Trophoblast cell (in vitro differentiated cells and primary cell): ENCODE measurements at places on chromosomes 5 and 9.

- H3K27me3 ChIP-seq: no peaks in the 10 kb centered on the region
- H3K36me3 ChIP-seq: no peaks in the 10 kb centered on the region
- H3K4me1 ChIP-seq: no peaks in the 10 kb centered on the region
- H3K27ac ChIP-seq: no peak overlapping the region
These were observed 30.6 kb downstream of the ITGA1 start for GRCh38 chr5:52818360-52818759.

DNA sequence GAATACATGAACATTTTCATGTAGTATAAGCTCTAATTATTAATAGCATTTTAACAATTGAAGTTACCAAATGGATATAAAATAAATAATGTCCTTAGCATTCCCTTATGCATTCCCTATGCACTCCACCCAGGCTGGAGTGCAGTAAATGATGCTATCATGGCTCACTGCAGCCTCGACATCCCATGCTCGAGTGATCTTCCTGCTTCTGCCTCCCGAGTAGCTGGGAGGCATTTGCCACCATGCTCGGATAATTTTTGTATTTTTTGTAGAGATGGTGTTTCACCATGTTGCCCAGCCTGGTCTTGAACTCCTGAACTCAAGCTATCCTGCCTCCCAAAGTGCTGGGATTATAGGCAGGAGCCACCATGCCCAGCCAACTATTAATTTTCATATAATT is 184.0 kb downstream of the PBX3 start:
- no peaks in the 10 kb centered on the region for H3K36me3 ChIP-seq
- no peaks in the 10 kb centered on the region for H3K27me3 ChIP-seq
- H3K4me3 ChIP-seq: no peak overlapping the region
- DNase-seq: no peak
- no peak overlapping the region for H3K27ac ChIP-seq

GRCh38 chr9:98607152-98607551 is 101.6 kb downstream of the GABBR2 start:
- no peaks in the 10 kb centered on the region for H3K27me3 ChIP-seq
- no peak overlapping the region for H3K4me3 ChIP-seq
- H3K36me3 ChIP-seq: no peaks in the 10 kb centered on the region
- H3K27ac ChIP-seq: no peak overlapping the region

GRCh38 chr5:80641353-80641752 is 13.1 kb upstream of the MSH3 start:
- H3K4me3 ChIP-seq: no peak overlapping the region
- no peak overlapping the region for H3K27ac ChIP-seq
- no peaks in the 10 kb centered on the region for H3K4me1 ChIP-seq
- peaks cover 19% of the 10 kb centered on the region for H3K36me3 ChIP-seq
- H3K27me3 ChIP-seq: no peaks in the 10 kb centered on the region
- no peak for DNase-seq

GRCh38 chr5:154811653-154812465 is 38.5 kb downstream of the FAXDC2 start:
- H3K27ac ChIP-seq: no peak overlapping the region
- no peak overlapping the region for H3K4me3 ChIP-seq
- H3K4me1 ChIP-seq: no peaks in the 10 kb centered on the region
- peak; percentile 22 for DNase-seq

GRCh38 chr5:61905613-61906012 is 400.4 kb upstream of the KIF2A start:
- no peaks in the 10 kb centered on the region for H3K36me3 ChIP-seq
- no peak for DNase-seq
- no peak overlapping the region for H3K4me3 ChIP-seq
- H3K27ac ChIP-seq: no peak overlapping the region
- H3K27me3 ChIP-seq: no peaks in the 10 kb centered on the region

DNA sequence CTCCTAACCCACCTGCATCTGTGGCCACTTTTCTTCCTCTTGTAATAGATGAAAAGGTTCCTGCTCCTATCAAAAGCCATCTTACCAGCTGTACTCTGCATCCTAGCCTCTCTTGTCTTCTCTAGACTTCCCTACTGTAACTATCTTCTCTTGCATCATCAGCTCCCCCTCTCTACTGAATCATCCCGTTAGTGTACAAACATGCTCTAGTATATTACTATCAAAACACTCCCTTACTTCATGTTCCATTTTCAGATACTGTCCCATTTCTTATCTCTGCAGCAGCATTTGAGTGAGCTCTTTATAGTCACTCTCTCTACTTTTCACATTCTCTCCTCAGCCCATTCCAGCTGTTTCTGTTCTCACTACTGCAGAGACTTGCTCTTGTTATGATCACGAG is 2.8 kb downstream of the SRA1 start:
- H3K4me1 ChIP-seq: peaks cover 4% of the 10 kb centered on the region
- no peak for DNase-seq
- no peak overlapping the region for H3K4me3 ChIP-seq

DNA sequence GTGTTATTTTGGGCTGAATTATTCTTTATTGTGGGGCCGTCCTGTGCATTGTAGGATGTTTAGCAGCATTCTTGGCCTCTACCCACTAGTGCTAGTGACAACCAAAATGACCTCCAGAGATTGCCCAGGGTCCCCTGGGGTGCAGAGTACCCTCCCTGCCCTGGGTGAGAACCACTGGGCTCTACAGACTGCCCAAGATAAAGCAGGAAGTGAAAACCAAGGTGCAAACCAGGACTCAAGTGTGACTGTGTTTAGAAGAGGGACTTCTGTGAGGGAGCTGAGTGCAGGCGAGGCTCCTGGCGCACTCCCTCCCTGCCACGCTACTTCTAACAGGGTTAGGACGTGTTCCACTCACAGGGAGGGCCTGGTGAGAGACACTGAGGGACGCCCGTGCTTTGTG is 41.6 kb downstream of the USP20 start:
- DNase-seq: no peak
- H3K27me3 ChIP-seq: no peaks in the 10 kb centered on the region
- peaks cover 35% of the 10 kb centered on the region for H3K36me3 ChIP-seq
- no peaks in the 10 kb centered on the region for H3K4me1 ChIP-seq
- H3K4me3 ChIP-seq: no peak overlapping the region

GRCh38 chr5:94832685-94833084 is 214.2 kb downstream of the SLF1 start:
- no peaks in the 10 kb centered on the region for H3K4me1 ChIP-seq
- no peaks in the 10 kb centered on the region for H3K36me3 ChIP-seq
- no peak overlapping the region for H3K27ac ChIP-seq
- no peaks in the 10 kb centered on the region for H3K27me3 ChIP-seq
- no peak overlapping the region for H3K4me3 ChIP-seq

GRCh38 chr9:111759762-111760639 is 34.7 kb downstream of the SHOC1 start:
- no peak overlapping the region for H3K4me3 ChIP-seq
- H3K36me3 ChIP-seq: no peaks in the 10 kb centered on the region
- peak; percentile 60 for DNase-seq
- H3K27me3 ChIP-seq: no peaks in the 10 kb centered on the region

DNA sequence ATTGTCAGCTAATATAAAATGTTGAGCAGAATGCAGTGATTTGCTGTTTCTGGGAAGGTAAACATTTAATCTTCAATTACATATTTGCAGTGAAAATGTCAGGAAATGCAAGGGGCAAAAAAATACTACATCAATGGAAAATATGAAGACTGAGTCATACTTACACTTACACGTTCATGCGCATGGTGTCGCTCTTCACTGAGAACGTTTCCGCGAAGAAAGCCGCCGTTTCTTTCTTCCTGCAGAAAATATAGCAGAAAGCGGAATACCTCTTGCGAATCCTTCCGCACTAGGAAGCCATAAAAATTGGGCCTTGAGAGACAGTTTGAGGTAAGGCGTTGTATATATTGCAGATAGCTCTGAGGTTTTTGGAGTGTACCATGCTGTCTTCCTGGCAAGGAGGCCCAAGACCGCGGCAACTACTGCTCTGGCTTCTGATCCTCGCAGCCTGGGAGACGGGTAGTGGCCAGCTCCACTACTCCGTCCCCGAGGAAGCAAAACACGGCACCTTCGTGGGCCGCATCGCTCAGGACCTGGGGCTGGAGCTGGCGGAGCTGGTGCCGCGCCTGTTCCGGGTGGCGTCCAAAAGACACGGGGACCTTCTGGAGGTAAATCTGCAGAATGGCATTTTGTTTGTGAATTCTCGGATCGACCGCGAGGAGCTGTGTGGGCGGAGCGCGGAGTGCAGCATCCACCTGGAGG is at the start of gene PCDHA13:
Gene PCDHA13, plus strand, starts transcription at position 236 of the 702 bp plus-strand sequence. Its CDS starts 145 bp downstream, at position 381.
- no peaks in the 10 kb centered on the region for H3K4me1 ChIP-seq
- H3K27ac ChIP-seq: no peak within 1 kb of the TSS
- H3K36me3 ChIP-seq: peaks cover 14% of the 10 kb centered on the region

DNA sequence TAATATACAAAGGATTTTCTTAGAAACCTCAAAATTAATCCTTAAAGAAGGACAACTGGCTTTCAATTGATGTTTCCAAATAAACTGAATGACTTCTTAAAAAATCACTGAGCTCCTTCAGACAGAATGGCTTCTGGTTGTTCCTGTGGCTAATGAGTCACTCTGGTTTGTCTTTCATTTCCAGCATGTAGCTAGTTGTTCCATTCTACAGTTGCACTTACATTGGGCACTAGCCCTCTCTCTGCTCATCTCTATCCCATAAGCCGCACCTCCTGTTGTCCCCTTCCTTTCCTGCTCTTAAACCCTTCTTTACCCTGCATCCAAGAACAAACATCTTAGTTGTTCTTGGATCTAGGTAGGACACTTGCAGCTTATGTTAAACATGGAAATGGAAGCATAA is 235.3 kb upstream of the HAPLN1 start:
- H3K27me3 ChIP-seq: no peaks in the 10 kb centered on the region
- H3K4me1 ChIP-seq: no peaks in the 10 kb centered on the region
- DNase-seq: no peak
- H3K27ac ChIP-seq: no peak overlapping the region

GRCh38 chr9:111943746-111944145 is 47.1 kb downstream of the UGCG start:
- no peak overlapping the region for H3K27ac ChIP-seq
- H3K4me1 ChIP-seq: no peaks in the 10 kb centered on the region
- H3K4me3 ChIP-seq: no peak overlapping the region
- DNase-seq: no peak
- H3K36me3 ChIP-seq: no peaks in the 10 kb centered on the region

GRCh38 chr5:139063664-139064054 is 134.5 kb downstream of the SIL1 start:
- no peak overlapping the region for H3K27ac ChIP-seq
- H3K4me1 ChIP-seq: peaks cover 11% of the 10 kb centered on the region
- no peak overlapping the region for H3K4me3 ChIP-seq
- H3K27me3 ChIP-seq: no peaks in the 10 kb centered on the region
- H3K36me3 ChIP-seq: no peaks in the 10 kb centered on the region
- no peak for DNase-seq

DNA sequence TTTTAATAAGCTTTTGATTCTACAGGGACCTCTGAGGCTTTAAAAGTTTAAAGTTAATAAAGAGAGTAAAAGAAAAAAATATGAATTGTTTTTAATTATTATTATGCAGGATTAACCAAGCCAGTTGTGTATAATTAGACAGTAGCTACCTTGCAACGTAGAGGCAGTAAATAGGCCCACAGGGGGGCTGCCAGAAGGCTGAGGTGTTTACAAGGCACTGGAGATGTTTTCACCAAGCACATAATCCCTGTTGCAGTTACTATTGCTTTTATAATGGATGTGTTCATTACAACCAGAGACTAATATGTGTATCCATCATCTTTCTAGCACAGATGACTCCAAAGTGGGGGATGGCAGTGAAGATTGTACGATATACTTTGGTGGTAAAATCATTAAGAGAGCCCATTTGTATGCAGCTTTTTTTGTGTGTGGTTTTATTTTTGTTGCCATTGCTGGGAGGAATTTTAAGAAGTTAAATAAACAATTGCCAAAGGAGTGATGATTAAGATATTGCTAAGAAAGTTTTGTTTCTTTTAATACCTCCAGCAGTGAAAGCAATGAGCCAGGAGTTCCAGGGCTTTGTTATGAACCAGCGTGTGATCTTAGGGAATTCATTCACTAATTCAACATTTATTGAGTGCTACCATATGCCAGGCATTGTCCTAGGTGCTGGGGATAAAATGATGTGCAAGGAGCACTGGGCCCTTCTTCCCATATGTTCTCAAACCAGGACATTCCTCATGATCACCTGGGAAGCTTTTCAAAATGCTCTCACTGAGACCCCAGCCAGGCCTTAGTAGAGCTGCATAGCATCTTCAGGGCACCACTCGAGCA is 138.7 kb upstream of the EFNA5 start:
- H3K4me3 ChIP-seq: no peak overlapping the region
- no peaks in the 10 kb centered on the region for H3K36me3 ChIP-seq
- H3K4me1 ChIP-seq: peaks cover 7% of the 10 kb centered on the region
- DNase-seq: no peak
- no peaks in the 10 kb centered on the region for H3K27me3 ChIP-seq

- no peaks in the 10 kb centered on the region for H3K4me1 ChIP-seq
- no peaks in the 10 kb centered on the region for H3K27me3 ChIP-seq
- no peak overlapping the region for H3K4me3 ChIP-seq
- peak; percentile 83 for DNase-seq
- no peak overlapping the region for H3K27ac ChIP-seq
These were observed 111.6 kb downstream of the CMYA5 start for GRCh38 chr5:79800979-79801827.

DNA sequence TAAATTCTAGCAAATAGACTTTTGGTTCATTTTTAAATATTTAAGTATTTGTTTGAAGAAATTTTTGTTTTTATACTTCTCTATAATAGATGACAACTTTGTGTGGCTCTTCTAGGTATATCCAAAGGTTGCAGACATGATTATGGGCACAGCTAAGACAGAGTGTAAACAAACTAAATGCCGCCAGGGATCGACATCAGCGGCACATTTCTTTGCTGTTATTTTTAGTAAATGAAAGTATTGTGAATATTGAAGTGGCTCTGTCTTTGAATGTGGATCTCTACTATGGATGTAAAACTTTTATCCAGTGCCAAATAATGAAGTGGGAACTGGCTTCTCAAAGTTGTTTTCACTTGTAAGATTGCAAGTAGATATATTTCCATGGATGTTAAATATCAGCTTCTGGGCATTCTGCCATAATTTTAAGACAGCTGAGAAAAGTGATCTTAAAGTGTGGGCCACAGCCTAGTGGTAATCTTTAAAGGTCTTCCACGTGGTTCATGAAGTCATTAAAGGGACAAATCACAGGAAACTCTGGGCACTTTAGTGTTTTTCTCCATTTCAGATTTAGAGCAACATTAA is 589.9 kb downstream of the ZNF608 start:
- no peak for DNase-seq
- H3K4me1 ChIP-seq: no peaks in the 10 kb centered on the region
- no peaks in the 10 kb centered on the region for H3K27me3 ChIP-seq

GRCh38 chr5:107820429-107820828 is 149.7 kb upstream of the EFNA5 start:
- H3K4me1 ChIP-seq: no peaks in the 10 kb centered on the region
- no peaks in the 10 kb centered on the region for H3K36me3 ChIP-seq
- DNase-seq: no peak
- no peaks in the 10 kb centered on the region for H3K27me3 ChIP-seq
- no peak overlapping the region for H3K27ac ChIP-seq
- no peak overlapping the region for H3K4me3 ChIP-seq

DNA sequence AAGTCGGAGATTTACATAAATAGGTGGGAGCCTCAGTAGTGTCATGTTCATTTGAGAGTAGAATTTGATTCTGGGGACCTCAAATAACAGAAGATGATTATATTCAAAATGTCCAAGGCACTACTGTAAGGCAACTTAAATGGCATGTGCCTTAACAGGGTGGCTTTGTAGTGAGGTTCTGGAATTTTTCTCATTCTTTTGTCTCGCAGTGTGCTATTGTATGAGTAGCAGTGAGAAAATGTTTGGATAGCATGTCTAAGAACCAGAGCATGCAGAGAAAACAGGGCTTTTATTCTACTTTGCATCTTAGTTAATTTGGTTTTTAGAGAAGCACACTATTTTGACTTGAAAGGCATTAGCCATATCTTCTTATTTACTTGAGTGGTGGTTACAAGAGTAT is 25.0 kb downstream of the MAST4 start:
- H3K27me3 ChIP-seq: no peaks in the 10 kb centered on the region
- H3K27ac ChIP-seq: no peak overlapping the region
- no peak overlapping the region for H3K4me3 ChIP-seq
